RPMI8226 (cell line): ENCODE measurements at places on chromosomes 2 and 18.
A peak's percentile ranks its signal among the peaks of the same experiment; 100 is the strongest.

DNA sequence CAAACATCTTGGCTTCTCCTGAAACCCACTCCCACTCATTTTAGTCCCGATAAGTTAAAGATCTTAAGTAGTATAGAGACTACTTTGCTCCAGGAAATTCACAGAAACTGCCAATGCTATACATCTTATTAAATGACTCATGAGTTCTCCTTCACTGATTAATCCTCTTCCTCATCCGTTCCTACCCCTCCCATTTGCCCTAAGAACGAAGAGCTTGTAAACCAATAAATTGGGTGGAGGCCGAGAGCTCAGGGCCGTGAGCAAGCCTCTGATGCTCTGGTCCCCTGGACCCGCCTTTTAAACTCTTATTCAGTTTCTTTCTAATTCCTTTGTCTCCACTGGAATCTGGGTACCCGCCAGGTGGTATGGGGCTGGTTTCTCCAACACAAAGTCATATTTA is 68.6 kb downstream of the METTL8 start:
- DNase-seq, result no peak

GRCh38 chr2:42788-43187 is 3.5 kb downstream of the FAM110C start:
- no peak for DNase-seq

DNA sequence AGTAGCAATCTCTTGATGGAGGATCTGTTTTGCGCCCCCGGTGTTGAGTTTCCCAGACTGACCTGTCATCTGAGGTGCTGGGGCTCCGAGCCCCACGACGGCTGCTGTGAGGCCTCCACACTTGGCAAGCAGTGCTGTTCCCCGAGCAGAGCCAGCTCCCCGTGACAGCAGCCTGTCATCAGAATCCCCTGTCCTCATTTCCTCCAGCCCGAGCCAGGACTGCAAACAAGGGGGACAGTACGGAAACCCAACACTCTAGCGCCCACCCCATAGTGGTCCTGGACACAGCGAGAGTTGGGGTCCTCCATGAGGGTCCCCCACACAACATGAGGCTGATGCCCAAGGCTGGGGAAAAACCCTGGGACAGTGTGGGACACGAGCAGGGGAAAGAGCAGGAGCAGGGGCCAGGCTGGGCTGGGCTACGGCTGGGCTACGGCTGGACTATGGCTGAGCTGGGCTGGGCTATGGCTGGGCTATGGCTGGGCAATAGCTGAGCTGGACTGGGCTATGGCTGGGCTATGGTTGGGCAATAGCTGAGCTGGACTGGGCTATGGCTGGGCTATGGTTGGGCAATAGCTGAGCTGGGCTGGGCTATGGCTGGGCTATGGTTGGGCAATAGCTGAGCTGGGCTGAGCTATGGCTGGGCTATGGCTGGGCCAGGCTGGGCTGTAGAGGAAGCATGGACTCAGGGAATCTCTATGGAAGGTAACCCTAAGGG is 1.5 kb upstream of the KLHL30 start:
- DNase-seq, result no peak

GRCh38 chr2:159285929-159286708 is at the start of gene WDSUB1:
Gene WDSUB1, minus strand, starts transcription at chr2:159286703. Its CDS starts 3,634 bp downstream, at chr2:159283069.
- peak; percentile 15 for DNase-seq

DNA sequence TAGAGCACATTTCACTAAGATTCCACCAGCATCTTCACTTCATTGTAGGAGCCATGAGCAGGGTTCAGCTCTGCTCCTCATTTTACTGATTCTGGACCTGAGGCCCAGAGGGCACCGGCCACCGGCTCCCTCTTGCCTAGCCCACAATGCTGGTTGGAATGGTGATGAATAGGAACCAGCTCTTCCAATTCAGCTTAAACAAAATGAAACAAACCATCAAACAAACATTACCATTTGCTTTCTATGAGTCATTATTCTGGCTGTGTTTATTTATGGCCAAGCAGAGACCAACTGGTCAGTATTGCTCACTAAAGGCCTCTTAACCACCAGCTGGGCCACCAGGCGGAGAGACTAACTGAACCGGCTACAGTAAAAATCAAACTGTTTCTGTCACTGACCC is 176.7 kb downstream of the MTX2 start:
- DNase-seq, result no peak

DNA sequence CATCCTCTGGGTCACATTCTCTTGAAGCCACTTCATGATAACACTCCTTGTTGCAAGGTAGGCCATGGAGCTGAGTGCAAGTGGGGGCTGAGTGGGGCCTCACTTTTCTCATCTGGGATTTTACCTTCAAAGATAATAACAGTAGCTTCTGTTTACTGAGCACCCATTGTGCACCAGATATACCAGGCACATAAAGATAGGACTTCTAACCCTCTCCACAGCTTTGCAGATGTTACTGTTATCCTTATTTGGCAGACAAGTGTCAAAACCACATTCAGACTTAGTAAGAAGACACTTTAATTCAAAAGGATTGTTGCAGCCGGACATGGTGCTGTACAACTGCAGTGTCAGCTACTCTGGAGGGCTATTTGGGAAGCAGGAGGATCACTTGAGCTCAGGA is 12.8 kb upstream of the FAM136A start:
- no peak for DNase-seq

DNA sequence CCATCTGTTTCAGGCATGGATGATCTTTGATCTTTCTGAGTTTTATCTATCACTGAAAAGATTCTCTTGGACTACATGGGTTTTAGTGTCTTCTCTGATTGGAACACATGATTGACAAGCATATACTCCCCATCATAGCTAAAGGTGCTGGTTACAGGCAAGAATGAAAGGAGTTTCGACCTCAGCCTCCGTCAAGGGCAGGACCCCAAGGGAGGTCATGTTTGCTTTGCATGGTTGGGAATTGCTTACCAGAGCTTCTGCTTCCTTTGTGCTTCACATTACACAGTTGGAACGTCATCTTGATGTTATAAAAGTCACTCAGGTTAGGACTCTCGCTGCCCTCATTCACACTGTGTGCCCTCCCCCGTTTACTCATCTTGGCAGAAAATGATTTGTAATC is 287.7 kb downstream of the PIK3C3 start:
- no peak for DNase-seq

GRCh38 chr2:233928594-233929351 is 11.6 kb downstream of the TRPM8 start:
- DNase-seq, result peak; percentile 17

DNA sequence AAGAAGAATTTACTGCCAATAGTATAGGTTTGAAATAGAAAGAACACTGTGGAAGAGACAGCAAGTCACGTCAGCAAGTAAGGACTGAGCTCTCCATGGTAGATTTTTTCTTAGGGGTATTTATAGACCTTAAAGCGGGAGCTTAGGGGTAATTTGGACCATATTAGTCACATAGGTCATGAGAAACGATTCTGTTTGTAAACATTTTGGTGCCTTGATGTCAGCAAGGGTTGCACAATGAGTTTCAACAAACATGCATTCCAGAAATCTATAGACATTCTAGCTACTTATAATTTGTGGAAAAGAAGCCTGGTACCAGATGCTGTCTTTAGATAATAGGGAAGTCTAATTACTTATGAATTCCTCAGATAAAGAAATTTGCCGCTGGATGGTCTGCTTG is 624.7 kb downstream of the TDRD15 start:
- no peak for DNase-seq

DNA sequence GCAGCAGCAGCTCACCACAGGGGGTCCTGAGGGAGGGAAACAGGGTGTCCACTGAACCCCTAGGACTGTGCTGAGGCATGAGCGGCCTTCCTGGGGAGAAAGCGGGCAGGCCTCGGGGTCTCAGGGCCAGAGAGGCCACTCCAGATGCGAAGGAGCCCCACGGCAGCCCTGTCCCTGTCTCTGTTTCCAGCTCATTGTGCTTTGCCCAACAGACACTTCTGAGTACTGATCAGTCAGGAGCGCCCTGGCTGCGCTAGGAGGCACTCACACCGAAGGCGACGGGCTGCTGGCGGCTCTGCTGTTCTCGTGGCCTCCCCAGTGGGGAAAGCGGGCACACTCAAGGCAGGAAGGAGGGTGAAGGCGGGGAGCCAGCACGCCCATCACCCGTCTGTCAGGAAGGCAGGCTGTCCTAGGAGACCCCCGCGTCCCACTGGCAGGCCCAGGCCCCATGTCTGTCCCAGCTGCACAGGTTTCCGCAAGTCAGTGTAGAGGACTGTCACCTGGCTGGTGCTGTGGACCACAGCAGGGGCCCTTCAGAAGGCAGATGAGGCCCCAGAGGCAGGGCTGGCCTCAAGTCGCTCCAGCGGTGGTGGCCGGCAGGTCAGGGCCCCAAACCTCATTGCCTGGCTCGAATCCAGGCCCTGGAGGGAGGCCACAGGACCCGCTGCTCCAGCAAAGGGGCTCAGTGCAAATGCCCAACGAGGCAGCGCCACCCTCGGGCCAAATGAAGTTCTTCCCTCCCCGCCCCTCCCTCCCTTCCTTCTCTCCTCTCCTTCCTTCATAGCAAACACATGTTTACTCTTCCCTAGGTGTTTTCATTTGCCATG is 6.8 kb downstream of the ESPNL start:
- peak; percentile 62 for DNase-seq
